ENCODE measurements at places on chromosomes 1 and 21.

- no peak for DNase-seq
Measured at GRCh38 chr1:13694886-13695684, 4.9 kb upstream of the PRDM2 start.

DNA sequence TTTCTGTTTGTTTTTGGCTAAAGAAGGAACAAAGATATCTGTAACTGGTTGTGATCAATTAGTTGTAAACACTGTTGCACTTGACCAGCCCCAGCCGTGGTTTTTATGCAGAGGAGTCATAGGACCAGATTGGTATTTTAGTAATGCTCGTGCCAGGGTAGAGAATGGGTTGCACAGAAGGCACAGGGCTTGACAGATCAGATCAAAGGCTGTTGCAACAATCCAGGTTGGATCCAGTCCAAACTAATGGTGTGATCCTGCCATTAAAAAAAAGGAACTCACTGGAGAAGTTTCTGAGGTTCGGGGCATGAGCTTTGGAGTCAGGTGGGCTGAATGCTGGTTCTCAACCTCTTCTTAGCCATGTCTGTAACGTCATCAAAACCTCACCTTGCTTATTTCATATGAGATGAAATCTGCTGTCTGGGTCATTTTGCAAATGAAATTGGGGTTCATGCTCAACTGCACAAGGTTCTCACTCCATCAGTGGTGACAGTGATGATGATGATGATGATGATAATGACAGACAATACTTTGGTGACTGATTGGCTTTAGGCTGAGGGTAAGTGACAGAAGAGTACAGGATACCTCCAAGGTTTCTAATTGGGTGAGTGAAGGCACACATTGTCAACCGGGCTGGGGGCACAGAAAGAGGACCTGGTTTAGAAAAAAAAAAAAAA is 43.1 kb downstream of the ZNF281 start:
- DNase-seq = no peak

DNA sequence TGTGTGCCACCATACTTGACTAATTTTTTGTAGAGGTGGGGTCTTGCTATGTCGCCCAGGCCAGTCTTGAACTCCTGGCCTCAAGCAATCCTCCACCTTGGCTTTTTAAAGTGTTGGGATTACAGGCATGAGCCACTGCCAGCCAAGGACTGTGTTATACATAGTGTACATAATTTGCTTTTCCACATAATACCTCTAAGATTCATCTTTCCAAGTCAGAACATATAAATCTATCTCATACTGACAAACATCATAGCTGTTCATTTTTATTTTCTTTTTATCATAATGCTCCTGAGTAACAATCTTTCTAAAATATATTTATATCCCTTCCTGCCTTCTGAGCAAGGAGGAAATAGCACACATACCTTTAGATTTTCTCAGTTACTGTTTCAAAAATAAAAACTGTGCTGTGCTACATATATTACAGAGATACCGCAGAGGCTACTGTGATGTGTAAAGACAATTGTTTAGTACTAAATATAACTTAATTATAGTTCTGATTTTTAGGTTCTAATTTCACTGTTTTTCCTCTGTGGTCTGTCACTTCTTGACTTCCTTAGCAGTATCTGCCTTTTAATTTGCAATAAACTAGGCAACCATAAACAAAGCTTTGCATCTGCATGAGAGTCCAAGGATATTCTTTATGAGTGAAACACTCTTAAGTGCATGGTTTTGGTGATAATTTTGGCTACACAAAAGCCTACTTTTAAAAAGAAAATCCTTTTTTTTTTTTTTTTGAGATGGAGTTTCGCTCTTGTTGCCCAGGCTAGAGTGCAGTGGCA is 59.3 kb downstream of the EYA3 start:
- no peak for DNase-seq

DNA sequence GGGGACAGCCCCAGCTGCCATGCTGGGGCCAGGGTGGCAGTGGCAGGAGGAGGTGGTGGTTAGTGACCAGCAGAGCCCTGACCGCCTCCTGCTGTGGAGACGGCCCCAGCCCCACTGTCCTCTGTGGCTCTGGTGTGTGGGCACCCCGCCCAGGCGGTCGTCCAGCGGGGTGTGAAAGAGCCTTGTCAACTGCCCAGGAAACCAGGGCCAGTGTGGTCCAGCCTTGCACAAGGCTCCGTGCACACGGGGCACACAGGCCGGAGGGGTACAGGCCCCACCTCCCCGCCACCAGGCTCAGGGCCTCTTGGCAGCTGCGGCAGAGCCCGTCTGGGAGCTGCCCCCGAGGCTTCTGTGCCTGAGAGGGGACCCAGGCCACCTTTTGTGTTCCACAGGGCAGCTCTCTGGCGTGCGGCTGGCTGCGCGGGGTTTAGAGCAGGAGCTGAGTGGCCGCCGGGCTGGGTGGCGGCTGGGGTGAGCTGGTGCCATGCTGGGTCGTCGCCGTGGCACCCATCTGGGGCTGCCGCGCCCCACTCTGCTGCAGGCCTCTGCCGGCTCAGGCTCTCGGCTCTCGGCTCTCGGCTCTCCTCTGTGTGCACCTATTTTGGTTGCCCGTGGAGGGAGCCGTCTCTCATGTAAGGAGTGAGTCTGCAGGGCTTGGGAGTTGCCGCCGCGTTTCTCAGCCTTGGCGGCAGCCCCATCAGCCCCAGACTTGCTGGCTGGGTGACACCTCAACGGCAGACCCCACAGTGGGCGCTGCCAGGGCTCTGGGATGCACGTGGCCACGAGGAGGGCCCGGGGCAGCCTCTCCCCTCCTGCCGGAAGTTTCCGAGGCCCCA is 36.1 kb downstream of the SLX9 start:
- no peak for DNase-seq

GRCh38 chr1:9071554-9072235 is 2.3 kb upstream of the SLC2A5 start:
- DNase-seq = no peak

DNA sequence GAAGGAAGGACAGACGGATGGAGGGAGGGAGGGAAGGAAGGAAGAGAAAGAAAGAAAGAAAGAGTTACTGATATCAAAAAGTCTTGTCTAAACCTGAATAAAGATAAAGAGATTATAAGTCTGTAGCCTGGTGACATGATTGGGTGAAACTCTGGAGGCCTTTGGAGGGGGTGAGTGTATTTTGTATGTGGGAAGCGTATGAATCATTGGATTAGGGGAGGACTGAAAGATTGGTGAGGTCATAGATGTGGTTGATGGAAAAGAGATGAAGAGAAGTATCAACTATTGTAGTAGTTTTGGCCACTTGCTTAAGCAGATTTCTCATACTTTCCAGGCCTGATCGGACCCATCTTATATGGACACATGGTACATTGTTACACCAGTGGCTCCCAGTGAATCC is 11.5 kb upstream of the KCNJ6 start:
- DNase-seq = no peak

GRCh38 chr1:1554926-1555915 is 14.8 kb upstream of the TMEM240 start:
- DNase-seq = no peak

DNA sequence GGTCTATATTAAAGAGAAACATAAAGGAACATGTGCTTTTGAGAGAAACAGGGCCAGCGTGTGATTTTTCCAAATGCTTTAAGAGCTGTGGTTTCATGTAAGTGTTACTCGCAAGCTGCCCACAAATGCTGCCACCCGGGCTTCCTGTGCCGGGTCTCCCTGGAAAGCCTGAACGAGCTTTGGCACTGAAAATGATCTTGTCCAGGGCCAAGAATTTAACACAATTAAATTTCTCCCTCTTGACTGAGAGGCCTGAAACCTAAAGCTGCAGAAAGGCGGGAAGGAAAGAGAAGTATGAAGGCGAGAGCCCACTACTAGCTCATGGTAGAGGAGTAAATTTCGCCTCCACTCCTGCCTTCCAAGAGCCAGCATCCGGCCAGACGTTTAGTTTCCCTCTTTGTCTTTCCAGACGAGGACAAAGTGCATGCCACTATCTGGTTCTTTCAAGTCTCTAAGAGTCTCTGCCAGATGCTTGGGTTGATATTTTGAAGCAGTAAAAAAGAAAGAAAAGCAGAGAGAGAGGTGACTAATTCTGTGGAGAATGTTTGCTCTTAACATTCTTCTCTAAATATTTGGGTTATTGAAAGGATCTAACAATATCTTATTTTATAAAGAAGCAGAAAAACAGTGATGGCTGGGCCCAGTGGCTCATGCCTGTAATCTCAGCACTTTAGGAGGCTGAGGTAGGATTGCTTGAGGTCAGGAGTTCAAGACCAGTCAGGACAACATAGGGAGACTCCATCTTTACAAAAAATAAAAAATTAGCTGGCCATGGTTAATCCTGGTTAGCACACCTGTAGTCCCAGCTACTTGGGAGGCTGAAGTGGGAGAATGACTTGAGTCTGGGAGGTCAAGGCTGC is 100.0 kb upstream of the HNRNPU start:
- no peak for DNase-seq

- DNase-seq = no peak
Measured at GRCh38 chr1:88168126-88168525, 515.9 kb upstream of the PKN2 start.

- DNase-seq = no peak
Measured at GRCh38 chr21:39849014-39849655, 18.1 kb upstream of the PCP4 start.

- no peak for DNase-seq
Measured at GRCh38 chr1:54220004-54220811, 20.2 kb downstream of the MRPL37 start.

DNA sequence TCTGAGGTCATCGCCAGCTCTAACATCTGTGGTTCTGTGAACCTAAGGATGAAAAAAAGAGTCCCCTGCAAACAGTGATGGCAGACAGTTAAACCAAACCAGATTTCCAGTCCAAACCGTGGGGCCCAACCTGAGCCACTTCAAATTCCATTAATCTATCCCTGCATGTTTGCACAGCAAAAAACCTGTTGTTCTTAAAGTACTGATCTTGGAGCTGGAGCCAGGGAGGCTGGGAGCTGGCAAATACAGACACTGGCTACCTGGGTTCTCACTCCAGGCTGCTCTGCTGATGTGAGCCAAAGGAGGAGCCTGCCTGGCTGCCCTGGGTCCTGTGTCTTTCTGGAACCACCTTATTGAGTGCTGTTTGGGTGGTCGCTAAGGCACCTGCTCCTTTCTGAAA is 16.4 kb downstream of the LDLRAD1 start:
- no peak for DNase-seq

DNA sequence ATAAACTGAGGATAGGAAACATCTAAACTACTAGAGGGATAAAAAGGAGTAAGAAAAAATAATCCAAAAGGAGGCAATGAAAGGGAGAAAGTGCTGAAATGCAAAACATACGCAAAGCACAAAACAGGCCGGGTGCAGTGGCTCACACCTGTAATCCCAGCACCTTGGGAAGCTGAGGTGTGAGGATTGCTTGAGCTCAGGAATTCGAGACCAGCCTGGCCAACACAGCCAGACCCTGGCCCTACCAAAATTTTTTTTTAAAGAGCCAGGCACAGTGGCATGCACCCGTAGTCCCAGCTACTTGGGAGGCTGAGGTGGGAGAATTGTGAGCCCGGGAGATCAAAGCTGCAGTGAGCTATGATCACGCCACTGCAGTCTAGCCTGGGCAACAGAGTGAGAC is 10.5 kb downstream of the SPOCD1 start:
- DNase-seq = no peak

DNA sequence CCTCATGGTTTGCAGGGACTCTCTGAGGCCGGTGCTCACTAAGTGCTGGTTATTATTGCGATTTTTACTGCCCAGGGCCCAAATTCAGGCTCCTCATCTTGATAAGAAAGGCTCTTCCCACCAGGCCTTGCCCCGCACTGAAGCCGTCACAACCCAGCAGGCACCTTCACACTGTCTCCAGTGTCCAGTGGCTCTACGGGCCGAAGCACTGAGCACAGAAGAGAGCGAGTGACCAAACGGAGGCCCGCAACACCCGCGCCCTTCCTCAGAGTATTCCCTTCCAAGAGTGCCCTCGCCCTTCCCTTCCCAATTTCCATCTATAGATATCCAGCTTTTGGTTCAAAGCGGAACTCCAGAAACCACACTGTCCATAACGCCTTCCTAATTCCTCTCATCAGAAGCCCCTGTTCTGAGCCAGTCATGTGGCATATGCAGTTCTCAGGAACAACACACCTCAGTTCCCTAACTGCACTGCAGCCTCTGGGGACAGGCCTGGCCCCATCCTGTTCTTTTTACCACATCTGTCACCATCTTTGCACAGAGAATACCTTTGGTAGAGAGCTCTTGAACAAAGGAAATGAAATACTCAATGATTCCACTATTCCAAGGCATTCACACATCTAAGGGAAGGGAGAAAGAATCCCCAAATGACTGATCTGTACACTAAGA is 15.1 kb downstream of the FALEC start:
- DNase-seq = no peak

GRCh38 chr1:160862203-160863060 is at the start of gene CD244:
CD244 (minus strand) TSS chr1:160862887; CDS start chr1:160862677, 210 bp downstream.
- DNase-seq = peak; percentile 11

GRCh38 chr1:212129781-212130180 is 94.2 kb downstream of the DTL start:
- no peak for DNase-seq

DNA sequence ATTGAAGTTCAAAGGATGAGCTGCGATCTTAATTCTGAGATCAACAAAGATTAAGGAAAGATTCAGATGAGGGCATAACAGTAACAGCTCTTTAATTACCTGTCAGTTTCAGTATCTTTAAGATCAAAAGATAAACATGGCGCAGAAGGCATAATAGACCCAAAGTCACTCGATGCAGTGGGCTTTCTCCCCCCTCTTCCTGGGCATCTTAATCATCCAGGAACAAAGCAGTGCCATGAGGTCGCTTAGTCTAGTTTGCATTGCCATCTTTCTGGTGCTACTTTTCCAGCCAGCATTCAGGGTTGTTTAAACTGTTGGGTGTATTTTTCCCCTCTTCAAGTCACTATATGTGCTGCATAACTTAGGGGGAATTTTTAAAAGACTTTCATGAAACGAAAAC is 72.3 kb downstream of the HUNK start:
- DNase-seq = no peak

- no peak for DNase-seq
Measured at GRCh38 chr1:76121850-76122249, 47.3 kb downstream of the ST6GALNAC3 start.

DNA sequence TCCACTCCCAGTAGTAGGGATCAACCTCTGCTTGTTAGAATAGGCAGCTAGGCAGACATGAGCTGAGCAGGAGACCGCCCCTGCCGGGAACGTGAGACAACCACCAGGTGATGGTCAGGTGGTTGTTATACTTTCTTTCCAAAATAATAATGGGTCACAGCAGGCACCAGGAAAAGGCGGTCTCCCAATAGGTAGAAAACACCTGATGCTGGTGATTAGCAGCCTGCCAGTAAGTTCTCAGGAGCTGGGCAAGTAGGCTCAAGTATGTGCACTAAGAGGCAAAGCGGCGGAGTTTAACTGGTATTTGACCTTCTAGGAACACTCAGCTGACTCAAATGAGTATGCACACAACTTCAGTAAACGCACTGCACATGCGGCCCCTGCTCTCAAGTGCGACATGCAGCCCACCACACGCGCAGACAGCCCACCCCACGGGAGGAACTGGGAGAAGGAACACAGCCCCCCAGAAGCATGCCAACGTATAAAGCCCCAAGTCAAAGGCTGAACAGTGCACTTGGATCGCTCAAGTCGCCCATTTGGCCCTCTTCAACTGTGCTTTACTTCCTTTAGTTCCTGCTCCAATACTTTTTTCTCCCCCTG is 80.0 kb downstream of the DESI2 start:
- no peak for DNase-seq

GRCh38 chr1:213374369-213374768 is 323.3 kb downstream of the RPS6KC1 start:
- DNase-seq = peak; percentile 14

- DNase-seq = no peak
Measured at GRCh38 chr1:78843111-78843510, 163.4 kb downstream of the ADGRL4 start.

GRCh38 chr1:24860841-24861240 is 69.2 kb downstream of the RUNX3 start:
- no peak for DNase-seq
